ENCODE measurements at places on chromosomes 12 and 14.

DNA sequence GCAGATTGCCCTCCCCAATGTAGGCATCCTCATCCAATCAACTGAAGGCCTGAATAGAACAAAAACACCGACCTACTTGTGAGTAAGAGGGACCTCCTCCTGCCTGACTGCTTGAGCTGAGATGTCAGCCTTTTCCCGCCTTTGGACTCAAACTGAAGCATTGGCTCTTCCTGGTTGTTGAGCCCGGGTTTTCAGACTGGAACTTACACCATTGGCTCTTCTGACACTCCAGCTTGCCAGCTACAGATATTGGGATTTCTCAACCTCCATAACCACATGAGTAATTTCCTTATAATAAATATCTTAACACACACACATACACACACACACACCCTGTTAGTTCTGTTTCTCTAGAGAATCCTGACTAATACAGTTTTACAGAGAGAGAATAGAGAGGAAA is 173.4 kb upstream of the NTF3 start:
- DNase-seq: no peak

GRCh38 chr12:58007875-58008274 is 66.5 kb downstream of the ATP23 start:
- DNase-seq: no peak

- DNase-seq: no peak
These were observed 18.3 kb upstream of the ZFP36L1 start for GRCh38 chr14:68811171-68811570.

- no peak for DNase-seq
These were observed 15.3 kb downstream of the MSRB3 start for GRCh38 chr12:65293735-65294134.

DNA sequence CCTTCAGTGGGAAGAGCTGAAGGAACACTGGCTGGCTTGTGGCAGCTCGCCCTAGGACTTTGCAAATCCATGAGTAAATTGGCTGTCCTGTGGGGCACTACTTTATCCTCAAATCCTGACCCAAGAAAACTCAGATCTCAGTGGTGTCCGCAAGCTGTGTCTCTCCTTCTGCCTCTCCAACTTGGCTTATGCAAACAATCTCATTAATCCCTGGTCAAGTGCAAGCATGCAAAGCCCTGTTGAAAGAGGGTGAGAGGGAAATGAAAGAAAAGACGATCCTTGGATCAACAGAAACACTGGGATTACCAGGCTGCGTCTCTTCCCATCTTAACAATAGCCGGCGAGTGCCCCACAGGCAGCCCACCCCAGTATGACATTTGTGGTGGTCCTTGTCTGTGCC is 901.6 kb downstream of the BCL11B start:
- DNase-seq: no peak

DNA sequence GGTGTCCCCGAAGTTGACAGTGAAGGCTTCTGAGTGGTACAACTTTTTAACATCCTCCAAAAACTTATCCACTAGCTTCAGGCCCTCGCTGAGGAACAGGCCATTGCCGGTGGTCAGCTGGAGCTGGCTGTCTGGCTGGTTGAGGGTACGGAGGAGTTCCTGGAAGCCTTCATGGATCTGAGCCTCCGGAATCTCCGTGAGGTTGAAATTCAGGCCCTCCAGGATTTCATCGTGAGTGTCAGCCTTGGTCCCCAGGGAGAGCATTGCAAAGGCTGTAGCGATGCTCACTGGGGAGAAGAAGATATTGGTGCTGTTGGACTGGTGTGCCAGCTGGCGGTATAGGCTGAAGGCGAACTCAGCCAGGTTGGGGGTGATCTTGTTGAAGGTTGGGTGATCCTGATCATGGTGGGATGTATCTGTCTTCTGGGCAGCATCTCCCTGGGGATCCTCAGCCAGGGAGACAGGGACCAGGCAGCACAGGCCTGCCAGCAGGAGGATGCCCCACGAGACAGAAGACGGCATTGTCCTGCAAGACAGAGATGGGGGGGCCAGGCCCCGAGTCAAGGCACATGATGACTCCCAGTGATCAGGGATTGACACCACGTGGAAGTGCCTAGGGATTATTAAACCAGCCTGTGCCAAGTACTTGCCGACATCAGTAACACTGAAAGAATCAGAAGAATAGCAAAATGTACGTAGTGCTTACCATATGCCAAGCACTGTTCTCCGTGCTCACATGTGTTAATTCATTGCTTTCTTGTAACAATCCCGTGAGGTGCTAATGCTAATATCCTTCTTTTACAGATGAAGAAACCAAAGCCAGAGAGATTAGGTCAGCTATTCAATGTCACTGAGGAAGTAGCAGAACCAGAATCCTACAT is 5.4 kb downstream of the SERPINA1 start:
- no peak for DNase-seq
